Suprapubic skin (tissue), 4 donors: ENCODE measurements at places on chromosomes 5 and 9.

GRCh38 chr5:180018347-180019060 lies 53.1 kb downstream of the RNF130 start:
- H3K4me3 ChIP-seq, result no peak overlapping the region
- no peak for DNase-seq

DNA sequence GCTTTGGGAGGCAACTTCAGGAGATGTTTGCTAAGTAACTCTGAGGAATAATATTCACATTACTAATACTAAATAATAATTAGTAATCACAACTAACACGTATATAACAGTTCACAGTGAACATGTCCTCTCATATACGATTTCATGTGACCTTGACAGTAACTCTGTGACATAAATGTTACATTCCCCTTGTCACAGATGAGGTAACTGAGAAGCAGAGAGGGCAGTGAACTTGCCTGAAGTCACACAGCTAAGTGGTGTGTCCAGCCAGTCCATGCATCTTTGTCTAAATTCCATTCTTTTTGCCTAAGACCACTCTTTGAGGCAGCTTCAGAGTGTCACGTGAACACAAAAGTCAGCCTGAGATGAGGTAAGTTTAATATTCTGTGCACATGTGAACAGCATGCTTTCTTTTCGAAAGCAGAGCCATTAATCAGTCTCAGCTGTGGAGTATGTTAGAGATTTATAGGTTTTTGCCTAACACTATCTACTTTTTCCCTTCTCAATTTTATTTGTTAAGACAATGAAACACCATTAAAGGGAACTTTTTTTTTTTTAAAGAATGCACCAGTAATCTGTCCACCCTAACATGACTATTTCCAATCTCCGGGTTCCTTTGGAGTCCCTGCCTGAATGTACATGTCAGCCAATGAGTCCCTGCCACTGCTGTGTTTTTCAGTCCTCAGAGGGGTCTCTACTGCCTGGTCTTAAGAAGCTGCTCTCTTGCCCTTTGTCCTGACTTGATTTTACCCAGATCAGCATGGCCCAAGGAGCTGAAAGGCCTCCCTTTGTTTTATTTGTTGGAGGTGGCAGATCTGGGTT lies 43.5 kb downstream of the SH3PXD2B start:
- H3K27ac ChIP-seq, result peak overlapping the region; percentile 86
- H3K36me3 ChIP-seq, result no peaks in the 10 kb centered on the region
- H3K4me3 ChIP-seq, result no peak overlapping the region
- H3K4me1 ChIP-seq, result peaks cover 82% of the 10 kb centered on the region
- DNase-seq, result no peak
- H3K27me3 ChIP-seq, result no peaks in the 10 kb centered on the region

DNA sequence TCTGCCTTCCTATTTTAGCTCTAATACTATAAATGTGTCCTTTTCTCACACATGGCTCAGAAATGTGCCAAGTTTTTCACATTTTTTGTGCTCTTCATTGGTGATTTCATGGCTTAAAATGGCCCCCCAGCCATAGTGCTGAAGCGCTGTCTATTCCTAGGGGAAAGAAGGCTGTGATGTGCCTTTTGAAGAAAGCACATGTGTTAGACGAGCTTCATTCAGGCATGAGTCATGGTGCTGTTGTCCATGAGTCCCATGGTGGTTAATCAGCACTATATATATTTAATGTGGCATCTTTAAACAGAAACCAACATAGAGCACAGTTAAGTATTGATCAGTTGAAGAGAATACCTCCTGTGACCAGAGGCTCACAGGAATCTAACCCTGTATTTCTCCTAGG lies 55.8 kb downstream of the PDE8B start:
- H3K27me3 ChIP-seq, result no peaks in the 10 kb centered on the region
- DNase-seq, result no peak
- H3K27ac ChIP-seq, result no peak overlapping the region
- no peaks in the 10 kb centered on the region for H3K4me1 ChIP-seq
- no peak overlapping the region for H3K4me3 ChIP-seq

DNA sequence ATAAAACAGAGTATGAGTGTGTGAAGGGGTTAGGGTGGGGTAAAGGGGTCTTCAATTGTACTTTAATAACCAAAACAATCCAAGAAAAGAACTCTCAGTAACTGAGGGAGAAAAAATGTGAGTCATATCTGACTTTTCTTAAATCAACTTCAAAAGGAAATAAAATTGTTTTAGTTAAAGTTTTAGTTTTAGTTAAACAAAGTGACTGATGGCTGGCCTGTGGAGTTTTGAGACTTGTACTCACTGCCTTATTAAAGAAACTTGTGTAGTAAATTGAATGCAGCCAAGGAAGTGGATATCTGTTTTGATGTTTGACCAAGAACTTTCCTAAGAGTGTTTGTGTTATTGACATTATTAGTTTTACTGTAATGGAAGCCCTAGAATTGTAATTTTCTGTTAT lies 2032.6 kb downstream of the MAT2B start:
- H3K4me1 ChIP-seq, result no peaks in the 10 kb centered on the region
- DNase-seq, result no peak
- H3K4me3 ChIP-seq, result no peak overlapping the region
- H3K36me3 ChIP-seq, result no peaks in the 10 kb centered on the region
- no peaks in the 10 kb centered on the region for H3K27me3 ChIP-seq

DNA sequence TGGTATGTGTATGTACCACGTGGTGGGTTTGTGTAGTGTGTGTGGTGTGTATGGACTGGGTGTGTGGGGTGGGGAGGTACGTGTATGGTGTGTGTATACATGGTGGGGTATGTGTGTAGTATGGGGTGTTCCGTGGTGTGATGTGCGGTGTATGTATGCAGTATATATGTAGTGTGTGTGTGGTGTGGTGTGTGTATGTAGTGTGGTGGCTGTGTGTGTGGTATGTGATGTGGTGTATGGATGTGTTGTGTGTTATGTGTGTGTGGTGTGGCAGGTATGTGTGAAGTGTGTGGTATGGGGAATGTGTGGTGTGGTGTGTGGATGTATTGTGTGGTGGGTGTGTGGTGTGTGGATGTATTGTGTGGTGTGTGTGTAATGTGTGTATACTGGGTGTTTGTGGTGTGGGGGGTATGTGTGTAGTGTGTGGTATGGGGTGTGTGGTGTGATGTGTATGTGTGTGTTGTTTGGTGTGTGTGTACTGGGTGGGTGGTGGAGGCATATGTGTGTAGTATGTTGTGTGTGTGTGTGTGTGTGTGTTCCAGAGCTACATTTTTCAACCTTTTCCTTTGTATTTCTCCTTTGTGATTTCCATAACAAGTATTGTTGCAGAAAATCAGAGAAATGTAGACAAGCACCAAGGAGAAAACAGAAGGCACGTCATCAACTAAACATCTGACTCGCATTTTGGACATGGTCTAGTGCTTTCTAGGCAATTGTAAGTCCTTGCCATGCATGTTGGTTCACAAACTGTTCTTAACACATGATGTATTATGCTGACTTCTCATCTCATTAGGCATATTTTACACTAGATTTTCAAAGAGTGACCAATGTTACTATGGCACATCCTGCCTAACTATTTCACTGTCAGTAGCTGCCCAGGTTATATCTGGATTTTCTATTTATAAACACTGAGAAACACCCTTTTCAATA lies 13.2 kb downstream of the SEMA4D start:
- no peak overlapping the region for H3K4me3 ChIP-seq
- H3K36me3 ChIP-seq, result no peaks in the 10 kb centered on the region
- no peaks in the 10 kb centered on the region for H3K27me3 ChIP-seq

DNA sequence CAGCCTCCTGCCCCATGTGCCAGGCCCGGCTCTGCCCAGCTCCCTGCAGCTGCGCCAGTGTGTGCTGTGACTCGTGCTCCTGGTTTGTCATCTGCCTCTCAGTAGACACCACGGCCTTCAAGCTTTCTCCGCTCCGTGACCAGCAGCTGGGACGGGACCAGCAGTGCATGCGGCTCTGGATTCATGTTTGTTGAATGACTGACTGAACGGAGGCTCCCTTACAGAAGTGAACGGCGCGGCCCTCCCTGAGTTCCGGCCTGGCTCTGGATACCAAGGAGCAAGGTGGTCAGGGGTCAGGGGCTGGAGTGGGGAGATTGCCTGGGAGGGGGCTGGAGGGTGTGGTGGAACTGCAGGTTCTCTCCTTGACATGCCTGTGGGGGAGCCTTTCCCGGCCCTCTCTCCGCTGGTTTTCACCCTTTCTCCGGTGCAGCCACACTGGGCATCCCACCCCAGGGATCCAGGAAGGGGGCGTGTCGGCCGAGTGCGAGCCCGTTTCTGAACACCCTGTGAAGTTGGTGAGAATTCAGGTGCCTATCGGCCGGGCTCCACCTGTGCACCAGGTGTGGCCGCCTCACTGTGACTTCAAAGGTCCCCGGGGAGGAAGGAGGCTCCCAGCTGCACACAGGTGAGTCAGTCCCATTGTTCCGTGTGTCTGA lies 11.1 kb upstream of the CEP72 start:
- H3K4me3 ChIP-seq, result no peak overlapping the region
- H3K36me3 ChIP-seq, result no peaks in the 10 kb centered on the region
- H3K4me1 ChIP-seq, result no peaks in the 10 kb centered on the region
- H3K27me3 ChIP-seq, result peaks cover 42% of the 10 kb centered on the region
- no peak overlapping the region for H3K27ac ChIP-seq

- peaks cover 3% of the 10 kb centered on the region for H3K27me3 ChIP-seq
- no peak overlapping the region for H3K4me3 ChIP-seq
- no peaks in the 10 kb centered on the region for H3K36me3 ChIP-seq
- no peak overlapping the region for H3K27ac ChIP-seq
- no peak for DNase-seq
Observed at GRCh38 chr5:90274216-90274615, 135.3 kb downstream of the CETN3 start.

- no peaks in the 10 kb centered on the region for H3K27me3 ChIP-seq
- no peak overlapping the region for H3K4me3 ChIP-seq
- H3K4me1 ChIP-seq, result peaks cover 4% of the 10 kb centered on the region
- no peak overlapping the region for H3K27ac ChIP-seq
- H3K36me3 ChIP-seq, result no peaks in the 10 kb centered on the region
- DNase-seq, result no peak
Observed at GRCh38 chr5:65821966-65822365, 100.0 kb downstream of the NLN start.

DNA sequence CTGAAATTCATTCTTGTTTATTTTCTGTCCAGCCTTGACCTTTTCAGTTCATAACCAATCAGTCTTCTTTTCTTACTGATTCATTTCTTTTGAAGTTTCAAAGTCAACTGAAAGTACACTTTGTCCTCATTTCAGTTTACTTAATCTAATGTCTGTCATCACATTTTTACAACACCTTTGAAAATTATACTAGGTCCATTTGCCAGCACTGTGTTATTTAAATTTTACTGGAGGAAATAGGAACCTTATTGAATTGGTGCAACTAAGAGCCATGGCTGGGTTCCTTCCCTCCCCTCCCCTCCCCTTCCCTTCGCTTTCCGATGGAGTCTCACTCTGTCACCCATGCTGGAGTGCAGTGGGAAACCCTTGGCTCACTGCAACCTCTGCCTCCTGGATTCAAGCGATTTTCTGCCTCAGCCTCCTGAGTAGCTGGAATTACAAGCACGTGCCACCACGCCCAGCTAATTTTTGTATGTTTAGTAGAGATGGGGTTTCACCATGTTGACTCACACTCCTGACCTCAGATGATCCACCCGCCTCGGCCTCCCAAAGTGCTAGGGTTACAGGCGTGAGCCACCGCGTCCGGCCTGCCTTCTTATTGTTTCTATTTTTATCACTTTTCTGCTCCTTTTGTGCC lies 6.3 kb downstream of the RMI1 start:
- H3K27ac ChIP-seq, result no peak overlapping the region
- no peaks in the 10 kb centered on the region for H3K27me3 ChIP-seq
- peaks cover 2% of the 10 kb centered on the region for H3K4me1 ChIP-seq
- no peak overlapping the region for H3K4me3 ChIP-seq

- no peak for DNase-seq
- no peaks in the 10 kb centered on the region for H3K27me3 ChIP-seq
- H3K27ac ChIP-seq, result no peak overlapping the region
- peaks cover 17% of the 10 kb centered on the region for H3K4me1 ChIP-seq
Observed at GRCh38 chr5:142701673-142702311, 15.9 kb upstream of the FGF1 start.

DNA sequence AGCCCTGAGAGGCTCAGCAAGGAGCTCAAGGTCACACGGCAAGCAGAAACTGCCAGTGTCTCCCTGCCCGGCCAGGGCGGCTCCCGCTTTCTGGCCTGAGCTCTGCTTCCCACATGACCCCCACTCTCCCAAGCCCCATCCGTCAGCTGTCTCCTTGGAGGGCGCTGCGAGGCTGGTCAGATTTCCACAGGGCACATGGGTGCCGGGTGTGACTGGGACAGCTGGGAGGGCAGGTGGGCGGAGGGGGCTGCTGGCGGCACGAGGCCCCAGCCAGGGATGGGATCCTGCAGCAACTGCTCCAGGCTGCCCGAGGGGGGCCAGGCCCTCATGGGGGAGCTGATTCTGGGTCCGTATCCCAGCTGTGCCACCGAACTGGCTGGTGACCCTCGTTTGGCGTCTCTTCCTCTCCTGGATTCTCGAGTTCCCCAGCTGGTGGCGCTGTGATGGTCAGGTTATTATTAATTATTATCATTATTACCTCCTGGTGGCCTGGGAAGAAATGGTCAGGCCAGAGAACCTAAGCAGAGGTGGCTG lies 12.9 kb upstream of the WDR38 start:
- H3K4me1 ChIP-seq, result peaks cover 1% of the 10 kb centered on the region
- H3K27me3 ChIP-seq, result no peaks in the 10 kb centered on the region
- no peak overlapping the region for H3K27ac ChIP-seq
- DNase-seq, result no peak
- H3K4me3 ChIP-seq, result no peak overlapping the region

DNA sequence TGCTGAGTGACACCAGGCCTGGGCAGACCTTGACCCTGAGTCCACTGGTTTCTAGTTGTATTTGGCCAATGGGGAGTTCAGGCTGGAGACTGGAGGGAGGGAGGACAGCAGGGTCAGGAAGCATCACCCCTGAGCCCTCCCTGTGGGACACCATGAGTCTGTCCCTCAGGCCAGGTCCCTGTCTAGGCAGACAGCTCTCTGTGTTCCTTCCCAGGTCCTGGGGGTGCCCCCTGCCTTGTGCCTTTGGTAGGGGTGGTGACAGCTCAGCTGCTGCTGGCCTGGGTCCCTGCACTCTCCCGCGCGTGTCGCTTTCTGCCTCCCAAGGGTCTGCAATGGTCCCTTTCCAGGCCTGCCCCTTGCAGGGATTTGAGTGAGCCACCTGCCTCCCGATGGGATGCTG lies 125.5 kb downstream of the OLFM1 start:
- H3K36me3 ChIP-seq, result no peaks in the 10 kb centered on the region
- no peak overlapping the region for H3K4me3 ChIP-seq
- no peak overlapping the region for H3K27ac ChIP-seq
- DNase-seq, result no peak
- H3K27me3 ChIP-seq, result peaks cover 66% of the 10 kb centered on the region

DNA sequence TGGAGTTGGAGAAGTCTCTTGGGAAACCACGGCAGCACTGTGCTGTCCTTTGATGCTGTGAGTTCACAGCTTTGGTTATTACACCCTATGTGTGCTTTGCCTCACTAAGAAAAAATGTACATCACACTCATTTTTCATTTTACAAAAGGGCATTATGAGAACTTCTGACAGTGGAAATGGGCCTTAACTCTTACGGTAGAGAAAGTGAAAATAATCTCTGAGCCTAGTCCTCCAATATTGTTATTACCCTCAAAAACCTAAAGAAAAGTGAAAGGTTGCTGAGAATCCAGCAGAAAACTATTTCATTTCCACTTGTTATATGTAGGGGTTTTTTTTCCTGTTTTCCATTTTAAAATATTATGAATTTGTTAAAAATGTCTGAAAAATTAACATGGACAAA lies 8.2 kb upstream of the OR13D1 start:
- no peak overlapping the region for H3K4me3 ChIP-seq
- H3K27me3 ChIP-seq, result no peaks in the 10 kb centered on the region
- no peaks in the 10 kb centered on the region for H3K4me1 ChIP-seq
- DNase-seq, result no peak
- H3K36me3 ChIP-seq, result no peaks in the 10 kb centered on the region

- H3K27ac ChIP-seq, result peak overlapping the region; percentile 45
- peaks cover 52% of the 10 kb centered on the region for H3K4me1 ChIP-seq
- H3K27me3 ChIP-seq, result no peaks in the 10 kb centered on the region
- DNase-seq, result no peak
- H3K36me3 ChIP-seq, result no peaks in the 10 kb centered on the region
- no peak overlapping the region for H3K4me3 ChIP-seq
Observed at GRCh38 chr5:102762095-102762534, 7.0 kb downstream of the PAM start.
